ENCODE measurements at places on chromosomes 4 and X.

DNA sequence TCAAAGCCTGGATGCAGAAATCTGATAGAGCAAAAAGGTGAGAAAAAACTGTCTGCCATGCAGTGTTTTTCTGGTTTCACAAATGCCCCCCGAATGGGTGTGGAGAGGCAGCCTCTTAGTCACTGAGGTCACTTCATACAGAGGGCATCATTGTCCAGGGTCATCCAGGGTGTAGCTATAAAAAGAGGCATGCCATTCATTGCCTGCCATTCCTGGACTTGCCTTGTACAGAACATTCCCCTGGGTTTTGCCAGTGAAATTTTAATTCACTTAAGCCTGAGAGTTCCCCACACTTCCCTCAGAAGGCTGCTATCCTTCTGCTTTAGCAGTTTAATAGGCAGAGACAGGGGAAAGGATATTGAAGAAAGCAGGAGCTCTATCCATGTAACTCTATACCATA lies 230.3 kb downstream of the UNC5C start:
- DNase-seq, result no peak

DNA sequence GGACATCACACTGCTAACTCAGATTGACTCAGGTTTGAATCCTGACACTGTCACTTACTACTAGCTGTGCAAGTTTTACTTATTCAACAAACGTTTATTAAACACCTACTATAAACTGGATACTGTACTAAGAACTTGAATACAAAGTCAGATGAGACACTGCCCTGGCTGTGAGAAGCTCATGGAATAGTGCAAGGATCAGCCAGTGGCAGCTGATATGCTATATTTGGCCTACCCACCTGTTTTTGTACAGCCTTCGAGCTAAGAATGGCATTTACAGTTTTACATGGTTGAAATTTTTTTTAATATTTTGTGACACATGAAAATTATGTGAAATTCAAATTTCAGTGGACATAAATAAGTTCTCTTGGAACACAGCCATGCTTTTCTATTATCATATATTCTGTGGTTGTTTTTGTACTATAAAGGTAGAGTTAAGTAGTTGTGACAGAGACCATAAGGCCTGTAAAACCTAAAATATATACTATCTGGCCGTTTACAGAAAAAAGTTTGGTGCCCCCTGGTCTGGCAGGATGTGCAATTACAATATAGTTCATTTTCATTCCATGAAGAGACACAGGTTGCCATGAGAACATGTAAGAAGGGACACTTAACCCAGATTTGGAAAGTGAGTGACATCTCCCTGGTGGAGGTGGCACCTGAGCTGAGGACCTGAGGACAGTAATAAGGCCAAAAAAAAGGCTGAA lies 3.4 kb upstream of the SEC24D start:
- no peak for DNase-seq

DNA sequence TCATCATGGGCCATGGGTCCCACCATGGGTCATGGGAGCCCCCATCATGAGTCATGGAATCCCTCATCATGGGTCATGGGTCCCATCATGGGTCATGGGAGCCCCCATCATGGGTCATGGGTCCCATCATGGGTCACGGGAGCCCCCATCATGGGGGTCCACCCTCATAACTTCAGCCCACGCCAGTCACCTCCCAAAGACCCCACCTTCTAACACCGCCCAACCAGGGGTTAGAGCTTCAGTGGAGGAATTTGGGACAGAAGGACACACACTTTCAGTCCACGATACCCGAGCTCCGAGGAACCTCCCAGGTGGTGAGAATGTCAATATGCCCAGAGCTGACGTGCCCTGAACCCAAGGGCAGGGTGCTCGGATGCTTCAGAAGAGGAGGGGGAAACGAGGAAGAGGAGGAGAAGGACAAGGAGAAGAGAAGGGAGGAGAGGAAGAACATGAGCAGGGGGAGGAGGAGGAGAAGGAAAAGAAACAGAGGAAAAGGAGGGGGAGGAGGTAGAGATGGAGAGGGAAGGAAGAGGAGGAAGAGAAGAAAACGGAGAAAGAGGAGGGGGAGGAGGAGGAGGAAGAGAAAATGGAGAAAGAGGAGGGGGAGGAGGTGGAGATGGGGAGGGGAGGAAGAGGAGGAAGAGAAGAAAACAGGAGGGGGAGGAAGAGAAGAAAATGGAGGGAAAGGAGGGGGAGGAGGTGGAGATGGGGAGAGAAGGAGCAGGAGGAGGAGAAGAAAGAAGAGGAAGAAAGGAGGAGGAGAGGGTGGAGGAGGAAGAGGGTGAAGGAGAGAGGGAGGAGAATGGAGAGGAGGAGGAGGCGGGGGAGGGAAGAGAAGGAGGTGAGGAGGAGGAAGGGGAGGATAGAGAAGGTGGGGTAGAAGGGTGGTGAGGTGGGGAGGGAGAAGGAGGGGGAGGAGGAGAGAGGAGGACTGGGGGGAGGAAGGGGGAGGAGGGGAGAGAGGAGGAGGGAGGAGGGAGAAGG lies 17.7 kb downstream of the IL3RA start:
- DNase-seq, result no peak

- DNase-seq, result no peak
These were observed 144.5 kb upstream of the DIAPH2 start for GRCh38 chrX:96540111-96540631.

- no peak for DNase-seq
These were observed 127.8 kb upstream of the ANXA3 start for GRCh38 chr4:78423790-78424189.

GRCh38 chr4:6404611-6405396 lies 67.6 kb downstream of the PPP2R2C start:
- no peak for DNase-seq

- DNase-seq, result no peak
These were observed 20.6 kb downstream of the CCNQ start for GRCh38 chrX:153578200-153578835.
